Cortex of kidney (tissue), 1 donor: ENCODE measurements at places on chromosomes 2 and 18.

- DNase-seq: no peak
These were observed 288.2 kb upstream of the HS6ST1 start for GRCh38 chr2:128606837-128607236.

- DNase-seq: no peak
These were observed 68.8 kb downstream of the RAPGEF4 start for GRCh38 chr2:172804423-172804822.

- DNase-seq: no peak
These were observed 101.4 kb downstream of the CAMKMT start for GRCh38 chr2:44462934-44463849.

DNA sequence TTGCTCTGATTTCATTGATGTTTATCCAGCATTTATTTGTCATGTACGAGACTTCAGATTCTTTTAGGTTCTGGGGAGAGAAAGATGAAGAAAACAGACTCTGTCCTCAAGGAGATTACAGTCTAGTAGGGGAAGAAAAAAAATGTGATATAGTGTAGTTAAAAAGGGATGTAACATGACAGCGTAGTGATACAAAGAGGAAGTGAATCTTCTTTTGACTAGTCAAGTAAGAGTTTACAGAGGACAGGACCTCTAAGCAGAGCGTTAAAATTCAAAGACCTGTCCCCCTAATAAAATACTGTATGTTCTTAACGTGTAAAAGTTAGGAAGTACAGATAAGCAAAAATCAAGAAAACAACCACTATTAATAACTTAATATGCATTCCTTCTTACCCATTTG, 47.7 kb downstream of the NCOA1 start:
- DNase-seq: no peak

DNA sequence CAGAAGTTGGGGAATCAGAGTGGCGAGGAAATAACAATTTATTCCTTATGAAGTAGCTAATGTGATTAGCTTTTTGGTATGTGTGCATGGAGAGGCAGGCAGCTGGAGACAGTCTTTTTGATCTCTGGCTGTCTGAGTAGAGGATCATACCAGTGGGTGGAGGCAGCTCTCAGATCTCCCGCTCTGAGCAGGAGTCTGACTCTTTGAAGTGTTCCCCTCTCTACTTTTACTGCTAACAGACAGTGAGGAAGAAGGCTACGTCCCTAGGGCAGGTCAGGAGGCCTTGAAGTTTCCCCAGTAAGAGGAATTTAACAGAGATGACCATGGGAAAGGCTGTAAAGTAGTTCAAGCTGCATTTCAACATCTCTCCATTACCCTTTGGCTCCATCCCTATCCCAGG, 111.9 kb upstream of the REG3A start:
- DNase-seq: no peak

GRCh38 chr2:175903384-175903936, 98.6 kb downstream of the LNPK start:
- no peak for DNase-seq

GRCh38 chr18:3048121-3048520, 35.2 kb upstream of the LPIN2 start:
- DNase-seq: no peak

DNA sequence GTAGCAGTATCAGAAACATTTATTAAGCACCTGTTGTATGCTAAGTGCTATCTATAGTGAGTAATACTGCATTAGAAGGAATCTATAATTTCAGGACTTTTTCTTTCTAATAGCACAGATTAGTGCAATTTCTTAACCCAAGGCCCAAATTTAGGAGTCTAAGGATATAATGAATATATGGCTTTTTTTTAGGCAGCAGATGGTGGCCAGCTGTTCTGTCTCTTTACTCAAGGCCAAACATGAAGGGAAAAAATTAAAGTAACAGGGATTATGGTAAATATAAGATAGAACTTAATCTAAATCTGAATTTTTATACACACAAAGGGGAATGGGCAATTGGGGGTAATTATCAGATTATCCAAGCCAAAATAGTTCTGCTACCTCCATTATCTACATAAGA, 230.6 kb upstream of the SP5 start:
- no peak for DNase-seq

GRCh38 chr2:85534099-85534498, 4.9 kb upstream of the MAT2A start:
- no peak for DNase-seq

- DNase-seq: no peak
These were observed 56.2 kb upstream of the LYPD6B start for GRCh38 chr2:148982282-148982681.

- no peak for DNase-seq
These were observed 215.4 kb downstream of the KLHL29 start for GRCh38 chr2:23600346-23600745.

GRCh38 chr2:157899125-157899839, 23.2 kb upstream of the ACVR1 start:
- no peak for DNase-seq

DNA sequence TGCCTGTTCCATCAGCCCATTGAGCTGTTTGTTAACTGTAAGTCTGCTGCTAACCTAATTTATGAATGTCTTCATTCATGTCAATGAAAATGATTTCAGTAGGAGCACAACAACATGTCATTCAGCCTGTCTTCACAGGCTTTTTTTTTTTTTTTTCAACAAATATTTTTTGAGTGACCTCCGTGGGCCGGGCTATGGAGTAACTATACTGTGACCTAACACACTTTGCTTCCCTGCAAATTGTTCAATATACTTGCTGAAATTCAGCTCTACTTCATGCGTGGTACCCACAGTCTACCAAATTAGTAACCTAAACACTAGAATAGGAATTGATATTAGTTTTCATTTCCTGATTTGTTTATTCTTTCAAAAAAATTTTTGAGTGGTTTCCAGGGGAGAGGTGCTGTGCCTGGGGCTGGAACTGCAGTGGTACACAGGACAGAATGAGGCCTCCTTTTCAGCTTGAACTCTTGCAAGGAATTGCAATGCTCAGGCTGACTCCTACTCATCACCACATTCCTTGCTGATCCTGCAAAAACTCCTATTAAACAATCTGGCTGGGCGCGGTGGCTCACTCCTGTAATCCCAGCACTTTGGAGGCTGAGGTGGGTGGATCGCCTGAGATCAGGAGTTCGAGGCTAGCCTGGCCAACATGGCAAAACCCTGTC, 87.1 kb downstream of the CDH20 start:
- no peak for DNase-seq

DNA sequence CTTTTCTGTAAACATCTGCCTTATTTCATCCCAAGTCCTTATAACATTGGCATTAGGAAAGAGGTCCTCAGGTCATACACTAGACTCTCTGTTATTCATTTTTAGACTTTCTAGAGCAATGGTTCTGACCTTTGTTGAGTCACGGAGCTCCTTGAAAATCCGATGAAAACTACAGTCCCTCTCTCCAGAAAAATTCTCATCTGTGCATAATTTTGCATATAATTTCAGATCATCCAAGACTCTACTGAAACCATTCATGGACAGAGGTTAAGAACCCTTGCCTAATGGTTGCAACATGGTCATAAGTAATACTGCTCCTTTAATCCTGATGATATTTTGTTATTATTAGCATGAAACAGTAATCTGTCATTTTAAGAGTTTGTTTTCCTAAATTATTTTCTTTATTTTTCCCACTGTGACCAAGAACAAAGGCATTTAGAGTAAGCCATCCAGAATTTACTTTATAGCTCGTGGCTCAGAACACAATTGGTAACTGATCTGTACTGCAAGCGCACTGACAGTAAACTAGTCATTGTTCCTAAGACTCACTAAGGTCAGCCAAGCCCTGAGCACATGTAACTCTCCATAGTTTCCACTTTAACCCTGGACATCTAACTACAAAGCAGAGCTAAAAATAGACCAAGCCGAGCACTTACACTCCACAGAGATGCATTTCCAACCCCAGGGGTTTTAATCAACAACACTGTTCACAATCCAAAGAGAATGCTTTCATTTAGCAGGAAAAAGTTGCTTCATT, 8.4 kb downstream of the MYOM1 start:
- DNase-seq: no peak

GRCh38 chr2:96529376-96530143, 7.0 kb upstream of the ARID5A start:
- no peak for DNase-seq

- no peak for DNase-seq
These were observed 1.0 kb upstream of the OSR1 start for GRCh38 chr2:19359456-19359855.

GRCh38 chr2:45765728-45766254, 114.3 kb downstream of the PRKCE start:
- no peak for DNase-seq

- no peak for DNase-seq
These were observed 92.7 kb downstream of the BCL11A start for GRCh38 chr2:60460577-60461420.

- DNase-seq: no peak
These were observed 953 bp upstream of the HNRNPA3 start for GRCh38 chr2:177211576-177212105.

- DNase-seq: no peak
These were observed 96.7 kb downstream of the GAREM1 start for GRCh38 chr18:32373995-32374394.

DNA sequence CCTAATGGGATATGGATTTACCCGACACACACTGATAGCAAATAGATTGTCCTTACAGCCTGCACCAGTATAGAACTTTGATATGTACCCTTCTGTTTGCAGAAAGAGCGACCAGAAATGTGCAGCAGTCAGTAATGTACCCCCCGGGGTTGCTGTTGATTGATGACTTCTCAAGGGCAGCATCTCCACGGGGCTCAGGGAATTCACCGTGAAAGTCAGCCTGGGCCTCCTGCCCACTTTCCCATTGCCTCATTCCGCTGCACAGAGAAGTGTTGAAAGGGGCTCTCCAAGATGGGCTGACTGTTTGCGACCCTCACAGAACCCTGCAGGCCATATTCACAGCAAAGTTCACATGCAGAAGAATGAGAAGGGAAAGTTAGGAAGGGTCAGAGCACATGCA, 241.3 kb downstream of the PRKCE start:
- no peak for DNase-seq

DNA sequence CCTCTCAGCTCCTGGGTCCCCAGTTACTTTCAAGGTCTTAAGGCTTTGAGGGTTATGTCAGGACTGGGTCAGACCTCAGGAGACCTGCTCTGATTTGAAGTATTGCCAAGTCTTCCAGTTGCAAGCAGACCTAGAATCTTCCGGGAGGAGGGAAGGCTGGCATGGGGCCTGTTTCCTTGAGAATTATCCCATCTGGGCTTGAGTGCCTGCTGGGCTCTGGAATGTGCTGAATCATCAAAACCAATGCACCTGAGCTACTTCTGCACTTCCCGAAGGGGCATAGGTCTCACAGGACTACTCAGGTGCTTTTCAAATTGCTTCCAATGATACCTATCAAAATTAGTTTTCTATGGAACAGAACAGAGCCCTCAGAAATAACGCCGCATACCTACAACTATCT, 327.3 kb downstream of the XIRP2 start:
- DNase-seq: no peak

- DNase-seq: no peak
These were observed 429.4 kb downstream of the MBD2 start for GRCh38 chr18:53795061-53795460.

DNA sequence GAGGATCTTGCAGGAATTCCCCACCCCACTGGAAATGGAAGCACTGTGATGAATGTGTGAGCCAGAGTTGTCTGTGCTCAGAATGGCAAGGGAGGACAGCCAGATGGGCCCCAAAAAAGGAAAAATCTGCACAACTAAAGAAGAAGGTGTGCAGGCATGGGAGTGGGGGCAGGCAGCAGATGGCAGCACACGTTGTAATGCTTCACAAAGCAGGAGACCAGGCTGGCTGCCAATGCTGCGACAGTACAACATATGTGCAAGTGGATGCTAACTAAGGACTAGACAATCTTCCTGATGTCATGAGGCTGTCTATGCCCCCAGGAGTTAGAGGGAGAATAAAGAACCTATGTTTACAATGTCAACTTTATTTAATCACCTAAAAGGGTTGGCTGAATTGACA, 27.2 kb downstream of the ST6GAL2 start:
- DNase-seq: no peak
